ENCODE measurements at places on chromosomes 2 and 18.

GRCh38 chr2:197131558-197131855 lies 179.1 kb downstream of the ANKRD44 start:
- no peak for DNase-seq

DNA sequence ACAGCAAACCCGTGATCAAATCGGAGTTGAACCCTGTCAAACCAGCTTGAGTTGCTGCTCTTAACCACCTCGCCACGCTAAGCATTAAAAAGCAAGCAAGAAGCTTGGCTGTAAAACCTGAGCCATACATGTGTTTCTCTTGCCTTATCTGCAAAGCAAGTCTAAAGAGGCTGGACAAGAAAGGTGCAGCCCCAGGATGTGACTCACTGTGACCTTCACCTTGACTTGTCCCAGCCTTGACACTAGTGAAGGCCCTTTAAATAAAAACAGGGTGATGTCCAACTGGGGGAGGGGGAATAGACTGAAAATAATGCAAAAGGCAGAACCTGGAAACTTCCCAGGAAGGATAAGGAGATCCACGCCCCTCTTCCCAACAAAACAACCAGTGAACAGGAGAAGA lies 127.6 kb upstream of the NPAS2 start:
- no peak for DNase-seq

DNA sequence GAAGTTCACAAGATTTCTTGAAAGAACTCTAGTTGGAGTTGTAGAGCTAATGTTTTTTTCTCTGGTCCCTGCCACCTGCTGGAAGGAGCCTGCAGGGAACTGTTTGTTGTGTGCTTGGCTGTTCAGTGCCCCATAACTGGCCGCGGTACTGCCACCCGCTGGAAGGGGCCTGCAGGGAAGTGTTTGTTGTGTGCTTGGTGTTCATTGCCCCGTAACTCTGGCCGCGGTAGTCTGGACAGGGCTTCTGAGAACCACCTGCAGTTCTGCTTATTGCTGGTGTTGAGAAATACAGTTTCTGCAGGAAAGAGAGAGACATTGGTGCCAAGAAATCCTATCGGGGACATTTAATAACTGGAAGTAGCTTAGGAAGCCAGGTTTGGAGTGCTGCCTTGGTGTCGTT lies 58.1 kb downstream of the AGAP1 start:
- peak; percentile 54 for DNase-seq

DNA sequence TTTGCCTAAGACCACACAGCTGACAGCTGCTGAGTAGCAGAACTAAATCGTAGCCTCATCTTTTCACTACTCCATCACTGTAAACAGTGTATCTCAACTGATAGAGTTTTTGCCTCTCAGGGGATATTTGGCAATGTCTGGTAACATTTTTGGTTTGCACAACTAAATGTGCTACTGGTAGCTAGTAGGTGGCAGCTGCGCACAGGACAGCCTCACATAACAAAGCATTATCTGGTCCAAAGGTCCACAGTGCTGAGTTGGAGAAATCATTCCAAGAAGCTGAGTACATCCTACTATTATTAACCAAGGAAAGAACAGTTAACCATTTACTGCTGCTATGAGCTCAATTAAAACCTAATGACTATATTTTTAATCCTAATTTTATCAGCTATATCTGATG lies 6.1 kb upstream of the CCDC102B start:
- no peak for DNase-seq

GRCh38 chr18:37540424-37541138 lies 25.0 kb downstream of the CELF4 start:
- no peak for DNase-seq

DNA sequence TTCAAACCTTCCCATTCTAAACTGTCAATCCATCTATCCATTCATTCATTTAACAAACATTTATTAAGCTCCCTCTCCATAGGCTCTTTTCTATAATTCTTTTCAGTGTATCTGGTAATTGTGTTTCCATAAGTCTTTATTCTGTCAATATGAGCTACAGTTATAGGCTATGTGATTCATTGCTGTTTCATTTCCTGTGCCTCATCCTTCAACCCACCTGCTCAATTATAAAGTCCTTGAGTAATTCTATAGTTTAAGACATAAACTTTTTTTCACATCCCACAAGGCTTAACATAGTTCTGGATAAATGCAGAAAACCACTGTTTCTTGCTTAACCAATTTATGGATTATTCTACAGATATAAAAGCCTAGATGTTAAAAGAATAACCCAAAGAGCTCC lies 84.2 kb upstream of the PIK3C3 start:
- no peak for DNase-seq

- no peak for DNase-seq
These were observed 493.7 kb upstream of the TNP1 start for GRCh38 chr2:217353591-217353990.

- no peak for DNase-seq
These were observed 178.1 kb downstream of the DYSF start for GRCh38 chr2:71631411-71631931.

DNA sequence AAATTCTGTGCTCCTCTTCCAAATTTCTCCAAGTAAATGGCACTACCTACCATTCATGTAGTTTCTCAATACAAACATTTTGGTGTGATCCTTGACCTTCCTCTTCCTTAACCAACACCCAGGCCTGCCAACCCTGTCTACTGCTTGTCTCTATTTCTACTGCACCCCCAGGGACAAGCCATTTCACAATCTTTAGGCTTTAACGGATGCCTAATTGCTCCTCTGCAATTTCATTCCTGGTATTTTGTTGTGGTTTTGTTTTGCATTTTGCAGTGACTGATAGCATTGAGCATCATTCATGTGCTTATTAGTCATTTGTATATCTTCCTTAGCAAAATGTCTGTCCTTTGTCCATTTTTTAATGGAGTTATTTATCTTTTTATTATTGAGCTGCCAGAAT lies 10.0 kb downstream of the FAP start:
- peak; percentile 4 for DNase-seq

DNA sequence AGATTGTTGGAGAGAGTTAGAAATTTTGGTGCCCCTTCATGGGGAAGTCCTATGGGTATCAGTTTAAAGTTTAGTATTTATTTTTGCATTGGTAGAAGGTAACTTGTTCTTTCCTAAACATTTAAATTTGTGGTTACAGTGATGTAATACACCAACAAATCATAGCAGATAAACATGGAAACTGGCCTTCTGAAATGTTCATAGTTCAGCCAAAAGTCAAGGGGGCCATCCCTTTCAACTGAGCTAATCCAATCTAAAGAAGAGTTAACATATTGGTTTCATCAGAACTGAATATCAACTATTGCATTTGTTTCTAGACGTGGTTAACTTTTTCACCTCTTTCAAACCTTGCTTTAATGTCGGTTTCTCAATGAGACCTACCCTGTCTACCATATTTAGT lies 46.3 kb downstream of the PPP1R1C start:
- no peak for DNase-seq

- DNase-seq: no peak
These were observed 1190.2 kb upstream of the NRXN1 start for GRCh38 chr2:52222128-52222527.

- DNase-seq: no peak
These were observed 46.5 kb downstream of the NCK2 start for GRCh38 chr2:105791229-105791628.

DNA sequence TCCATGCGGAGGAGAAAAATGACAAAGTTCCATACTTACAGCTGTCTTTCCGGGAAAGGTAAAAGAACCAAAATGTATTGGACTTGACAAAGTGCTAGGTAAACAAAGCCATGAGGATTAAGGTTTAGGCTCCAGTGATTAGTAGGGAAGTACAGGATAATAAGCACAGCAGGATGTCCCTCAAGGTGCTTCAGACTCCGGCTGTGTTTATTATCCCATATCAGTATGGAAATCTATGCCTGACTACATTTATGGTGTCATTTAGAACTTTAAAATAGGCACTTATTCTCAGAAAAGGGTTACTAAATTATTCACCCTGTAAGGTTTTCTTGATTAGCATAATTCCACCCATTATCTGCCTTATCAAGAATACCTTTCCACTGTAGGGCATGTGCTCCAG lies 136.3 kb upstream of the CCDC68 start:
- no peak for DNase-seq

- no peak for DNase-seq
These were observed 526.9 kb downstream of the TMEM182 start for GRCh38 chr2:103288696-103289095.

GRCh38 chr2:219631406-219631891 lies 4.0 kb downstream of the SLC4A3 start:
- no peak for DNase-seq

DNA sequence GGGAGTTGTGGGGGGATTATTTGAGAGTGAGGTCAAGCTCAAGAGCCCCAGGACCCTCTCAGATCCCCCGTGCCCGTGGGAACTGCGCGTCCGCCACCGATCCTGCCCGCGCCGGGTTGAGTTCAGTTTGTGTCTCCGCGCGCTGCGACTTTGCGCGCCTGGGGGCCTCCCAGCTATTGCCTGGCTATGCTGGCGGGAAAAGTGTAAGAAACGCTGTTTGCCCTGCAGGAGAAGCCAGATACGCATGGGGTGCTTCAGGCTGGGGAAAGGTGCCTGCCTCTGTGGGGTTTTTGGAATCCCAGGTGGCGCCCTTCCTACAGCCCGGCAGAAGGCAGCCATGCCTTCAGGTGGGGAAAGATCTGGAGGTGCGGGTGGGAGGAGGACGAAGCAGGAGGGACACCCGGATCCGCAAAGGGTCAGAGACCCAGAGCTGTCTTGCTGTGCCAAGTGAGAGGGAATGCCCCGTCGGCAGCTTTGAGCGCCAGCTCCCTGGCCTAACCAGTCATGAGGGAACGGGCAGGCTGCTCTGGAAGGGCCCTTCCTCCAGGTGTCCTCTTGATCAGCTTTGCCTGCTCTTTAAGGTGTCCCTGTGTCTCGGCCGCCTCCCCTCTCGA lies 22.5 kb downstream of the TEX44 start:
- no peak for DNase-seq

DNA sequence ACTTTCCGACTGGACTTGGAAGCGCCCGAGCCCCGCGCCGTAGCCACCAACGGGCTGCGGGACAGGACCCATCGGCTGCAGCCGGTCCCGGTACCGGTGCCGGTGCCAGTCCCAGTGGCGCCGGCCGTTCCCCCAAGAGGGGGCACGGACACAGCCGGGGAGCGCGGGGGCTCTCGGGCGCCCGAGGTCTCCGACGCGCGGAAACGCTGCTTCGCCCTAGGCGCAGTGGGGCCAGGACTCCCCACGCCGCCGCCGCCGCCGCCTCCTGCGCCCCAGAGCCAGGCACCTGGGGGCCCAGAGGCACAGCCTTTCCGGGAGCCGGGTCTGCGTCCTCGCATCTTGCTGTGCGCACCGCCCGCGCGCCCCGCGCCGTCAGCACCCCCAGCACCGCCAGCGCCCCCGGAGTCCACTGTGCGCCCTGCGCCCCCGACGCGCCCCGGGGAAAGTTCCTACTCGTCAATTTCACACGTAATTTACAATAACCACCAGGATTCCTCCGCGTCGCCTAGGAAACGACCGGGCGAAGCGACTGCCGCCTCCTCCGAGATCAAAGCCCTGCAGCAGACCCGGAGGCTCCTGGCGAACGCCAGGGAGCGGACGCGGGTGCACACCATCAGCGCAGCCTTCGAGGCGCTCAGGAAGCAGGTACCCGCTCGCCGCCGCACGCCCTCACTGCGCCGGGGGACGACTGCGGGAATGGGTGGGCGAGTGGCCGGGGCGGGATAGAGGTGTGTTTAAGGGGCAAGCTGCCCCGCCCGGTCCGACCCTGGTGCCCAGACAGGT lies 713 bp downstream of the ATOH8 start:
- peak; percentile 69 for DNase-seq

- DNase-seq: no peak
These were observed 66.7 kb downstream of the TRIP12 start for GRCh38 chr2:229855116-229855515.

DNA sequence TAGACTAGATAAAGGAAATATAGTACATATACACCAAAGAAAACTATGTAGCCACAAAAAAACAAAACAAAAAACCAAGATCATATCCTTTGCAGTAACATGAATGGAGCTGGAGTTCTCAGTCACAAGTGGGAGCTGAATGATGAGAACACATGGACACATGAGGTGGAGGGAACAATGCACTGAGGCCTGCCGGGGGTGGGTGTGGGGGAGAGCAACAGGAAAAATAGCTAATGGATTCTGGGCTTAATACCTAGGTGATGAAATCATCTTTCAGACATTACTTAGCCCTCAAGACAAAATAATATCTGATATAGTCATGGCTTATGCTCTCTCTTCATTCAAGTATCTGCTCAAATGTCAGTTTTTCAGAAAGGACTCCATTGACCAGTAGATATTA lies 930.6 kb downstream of the LRP1B start:
- no peak for DNase-seq

DNA sequence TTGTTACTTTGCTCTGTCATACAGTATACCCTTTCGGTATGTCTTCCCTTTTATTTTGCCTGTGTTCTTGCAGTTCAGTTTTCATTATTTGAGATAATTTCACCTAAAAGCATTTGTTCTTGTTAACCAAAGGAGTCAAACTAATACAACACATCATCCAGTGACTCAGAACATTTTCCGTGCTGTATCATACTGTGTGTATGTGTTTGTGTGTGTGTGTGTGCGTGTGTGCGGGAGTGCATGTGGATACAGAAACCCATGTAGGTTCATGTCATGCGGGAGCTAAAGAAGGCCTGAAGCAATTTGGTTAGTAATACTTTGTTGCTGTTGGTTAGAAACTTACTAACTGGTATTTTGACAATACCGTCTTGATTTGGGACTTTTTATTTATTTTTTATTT lies 60.0 kb downstream of the CEP192 start:
- DNase-seq: no peak

- DNase-seq: peak; percentile 78
These were observed 115.0 kb upstream of the LGALSL start for GRCh38 chr2:64338910-64339500.

DNA sequence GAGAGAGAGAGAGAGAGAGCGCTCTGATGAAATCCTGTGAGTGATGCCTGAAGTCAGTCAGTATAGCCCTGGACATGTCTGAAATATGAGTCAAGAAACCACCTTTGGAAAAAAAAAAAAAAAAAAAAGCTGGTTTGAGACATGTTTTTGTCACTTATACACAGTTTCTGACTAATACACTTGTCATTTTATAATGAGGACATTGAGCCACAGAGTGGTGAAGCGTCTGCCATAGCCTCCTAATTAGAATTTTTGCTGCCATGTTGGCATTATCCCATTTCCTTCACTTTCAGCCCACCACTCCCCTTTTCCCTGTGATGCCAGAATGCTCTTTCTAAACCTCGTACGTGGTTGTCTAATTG lies 15.7 kb upstream of the MYO3B start:
- no peak for DNase-seq

DNA sequence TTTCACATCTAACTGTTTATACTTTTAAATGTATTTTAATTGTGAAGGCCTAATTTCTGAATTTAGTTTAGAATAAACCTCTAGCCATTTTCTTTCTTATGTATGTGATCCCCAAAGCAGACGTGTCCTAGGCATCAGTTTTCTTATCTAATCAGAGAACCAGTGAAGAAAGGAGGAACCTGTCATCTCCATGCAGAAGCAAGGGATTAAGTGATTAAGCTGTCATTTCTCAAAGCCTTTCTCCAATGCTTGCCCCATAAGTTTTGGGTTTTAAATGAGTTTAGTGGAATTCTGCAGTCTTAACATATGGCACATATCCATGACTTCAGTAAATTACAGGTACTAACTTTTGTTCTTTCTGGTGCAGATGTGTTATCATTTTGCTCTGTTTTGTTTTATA lies 190.4 kb downstream of the PLCL1 start:
- no peak for DNase-seq

- no peak for DNase-seq
These were observed 49.3 kb downstream of the TNP1 start for GRCh38 chr2:216810399-216811160.

Data from SW480 (cell line).